ENCODE measurements at places on chromosomes 5 and 9. TPM values are rescaled to one million over a fixed set of nuclear protein-coding genes. Genes with fewer than 3 reads are reported as not detected.
A peak's percentile ranks its signal among the peaks of the same experiment; 100 is the strongest.

Gene SOHLH1
- not detected for total RNA-seq

DNA sequence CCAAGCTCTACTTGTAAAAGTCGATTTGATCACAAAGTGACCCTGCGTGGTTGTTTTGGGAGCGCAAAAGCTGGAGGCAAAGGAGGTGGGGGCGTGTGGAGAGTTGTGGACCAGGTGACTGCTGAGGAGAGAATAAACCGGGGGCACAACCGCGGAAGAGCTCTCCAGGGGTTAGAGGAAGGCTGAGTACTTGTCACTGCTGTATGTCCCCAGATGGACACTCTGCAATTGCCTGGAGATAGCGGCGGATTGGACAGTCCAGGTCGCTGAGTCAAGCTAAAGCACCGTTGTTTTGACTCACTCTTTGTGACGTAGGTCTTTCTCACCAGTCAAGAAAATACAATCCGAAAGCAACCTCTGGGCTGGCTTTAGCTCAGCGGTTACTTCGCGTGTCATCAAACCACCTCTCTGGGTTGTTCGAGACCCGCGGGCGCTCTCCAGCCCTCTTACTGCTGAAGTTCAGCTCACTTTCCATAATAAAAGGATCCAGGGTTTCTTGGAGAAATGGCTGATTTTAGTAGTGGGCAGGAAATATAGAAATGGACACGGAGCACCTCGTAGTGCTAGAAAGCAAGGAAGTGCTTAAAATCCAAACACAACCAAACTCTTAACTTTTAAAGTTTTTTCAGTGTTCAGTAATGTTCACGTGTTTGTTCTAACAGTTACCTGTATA is 25.7 kb downstream of the ZMAT2 start:
- peak; percentile 85 for DNase-seq

DNA sequence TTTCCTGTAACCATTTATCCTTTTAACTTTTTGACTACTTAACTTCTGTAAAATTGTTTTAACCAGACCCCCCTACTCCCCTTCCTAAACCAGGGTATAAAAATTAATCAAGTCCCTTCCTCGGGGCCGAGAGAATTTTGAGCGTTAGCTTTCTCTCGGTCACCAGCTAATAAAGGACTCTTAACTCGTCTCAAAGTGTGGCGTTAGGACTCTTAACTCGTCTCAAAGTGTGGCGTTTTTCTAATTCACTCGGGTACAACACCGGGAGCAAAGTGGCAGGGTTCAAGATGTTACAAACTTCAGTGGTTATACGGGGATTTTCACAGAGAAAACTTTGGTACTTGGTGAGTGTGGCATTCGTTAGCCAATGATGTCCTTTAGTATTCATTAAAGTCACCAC is 39.7 kb upstream of the PPP1R26 start:
- no peak for DNase-seq

DNA sequence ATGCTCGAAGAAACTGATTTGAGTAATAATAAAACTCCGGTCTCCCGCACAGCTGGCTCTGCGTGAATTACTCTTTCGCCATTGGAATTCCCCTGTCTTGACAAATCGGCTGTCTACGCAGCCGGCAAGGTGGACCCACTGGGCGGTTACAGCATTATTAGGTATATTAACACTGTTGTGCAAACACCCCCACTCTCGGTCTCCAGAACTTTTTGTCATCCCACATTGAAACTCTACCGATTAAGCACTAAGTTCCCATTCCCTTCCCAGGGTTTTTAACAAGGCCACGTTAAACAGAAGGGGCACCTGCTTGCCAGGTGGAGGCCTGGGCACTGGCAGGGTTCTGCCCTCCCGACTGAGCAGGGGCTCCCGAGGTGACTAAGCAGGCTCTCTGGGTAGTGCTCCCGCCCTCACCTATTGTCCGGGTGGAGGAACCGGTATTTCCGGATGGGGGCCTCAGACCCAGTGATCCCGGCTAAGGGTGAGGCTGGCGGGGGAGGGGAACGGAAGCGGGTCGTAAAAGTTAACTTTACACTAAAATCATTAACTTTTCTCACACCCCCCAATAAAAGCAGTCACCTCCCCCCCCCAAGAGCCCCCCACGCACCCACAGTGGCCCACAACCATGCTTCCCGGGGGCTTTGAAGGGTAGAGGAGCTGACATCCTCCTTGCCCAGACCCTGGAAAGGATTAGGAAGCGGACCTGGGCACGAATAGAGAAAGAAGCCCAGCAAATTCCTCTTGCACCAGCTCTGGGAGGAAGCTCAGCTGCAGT is 53.5 kb upstream of the TJP2 start:
- no peak for DNase-seq

DNA sequence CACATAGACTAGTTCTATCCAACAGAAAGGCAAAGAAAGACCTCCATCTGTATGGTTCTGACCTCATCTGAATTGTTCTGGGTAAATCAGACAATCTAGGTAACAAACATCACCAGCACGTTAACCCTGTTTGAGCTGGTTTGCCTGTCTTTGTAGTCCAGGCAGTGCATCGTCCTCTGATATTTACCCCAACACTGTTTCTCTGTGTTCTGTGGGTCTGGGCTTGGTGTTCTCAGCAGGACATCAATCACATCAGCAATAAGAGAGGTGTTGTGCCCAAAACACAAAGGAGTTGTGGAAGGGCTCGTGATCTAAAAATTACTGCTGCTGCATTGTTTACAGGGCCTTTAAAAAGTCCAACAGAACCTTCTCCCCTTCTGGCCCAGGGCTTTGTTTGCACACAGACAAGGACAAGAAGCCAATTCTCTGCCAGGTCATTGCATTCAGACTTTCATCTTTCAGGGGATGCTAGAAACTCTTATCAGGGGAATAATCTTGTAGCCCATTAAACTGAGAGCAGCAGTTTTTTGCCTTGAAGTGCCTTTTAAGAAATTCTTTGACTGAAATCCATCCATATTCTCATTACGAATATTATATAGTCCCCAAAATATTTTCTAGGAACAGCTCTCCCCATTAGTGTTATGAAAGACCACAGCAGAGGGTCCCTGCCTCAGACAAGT is 30.5 kb upstream of the MAP1B start:
- DNase-seq: no peak

- DNase-seq: no peak
These were observed 10.2 kb downstream of the OR13J1 start for GRCh38 chr9:35859990-35860339.

- no peak for DNase-seq
These were observed 424.8 kb downstream of the TMEM38B start for GRCh38 chr9:106119176-106119575.

Measured in glomerular endothelial cell (primary cell).